Activated naive CD8-positive, alpha-beta T cell treated with anti-CD3 and anti-CD28 coated beads for 36 hours (primary cell): ENCODE measurements at places on chromosomes 2 and 18. TPM values are rescaled to one million over a fixed set of nuclear protein-coding genes. Genes with fewer than 3 reads are reported as not detected.

The RAB31 gene
- total RNA-seq, result 0.78 TPM

The MEIS1 gene
- not detected for total RNA-seq

The STEAP3 gene
- 0.60 TPM for total RNA-seq

The MPP4 gene
- total RNA-seq, result not detected

The MARCHF4 gene
- not detected for total RNA-seq

The SMC6 gene
- 22.5 TPM for total RNA-seq

The HOXD3 gene
- not detected for total RNA-seq

The CD28 gene
- total RNA-seq, result 84.0 TPM

DNA sequence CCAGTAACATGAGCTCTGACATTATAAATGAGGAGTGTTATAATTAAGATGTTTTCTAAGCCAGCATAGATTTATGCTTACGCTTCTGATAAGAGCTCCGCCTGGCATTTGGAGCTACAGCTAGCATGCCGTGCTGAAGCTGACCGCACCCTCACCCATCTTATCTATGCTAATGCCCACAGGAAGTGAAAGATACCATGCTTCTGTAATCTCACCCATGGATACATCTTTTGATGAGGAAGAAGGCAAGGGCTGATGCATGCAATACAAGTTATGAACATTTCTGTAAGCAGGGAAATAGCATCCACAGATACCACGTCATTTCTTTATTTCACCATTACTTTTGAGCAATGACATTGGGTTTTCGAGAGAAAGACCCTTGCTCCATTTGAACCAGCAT lies 82.3 kb downstream of the ARL4C start:
- H3K27ac ChIP-seq, result no peak overlapping the region
- H3K27me3 ChIP-seq, result no peaks in the 10 kb centered on the region
- peaks cover 10% of the 10 kb centered on the region for H3K36me3 ChIP-seq
- DNase-seq, result no peak
- H3K4me1 ChIP-seq, result peaks cover 26% of the 10 kb centered on the region

DNA sequence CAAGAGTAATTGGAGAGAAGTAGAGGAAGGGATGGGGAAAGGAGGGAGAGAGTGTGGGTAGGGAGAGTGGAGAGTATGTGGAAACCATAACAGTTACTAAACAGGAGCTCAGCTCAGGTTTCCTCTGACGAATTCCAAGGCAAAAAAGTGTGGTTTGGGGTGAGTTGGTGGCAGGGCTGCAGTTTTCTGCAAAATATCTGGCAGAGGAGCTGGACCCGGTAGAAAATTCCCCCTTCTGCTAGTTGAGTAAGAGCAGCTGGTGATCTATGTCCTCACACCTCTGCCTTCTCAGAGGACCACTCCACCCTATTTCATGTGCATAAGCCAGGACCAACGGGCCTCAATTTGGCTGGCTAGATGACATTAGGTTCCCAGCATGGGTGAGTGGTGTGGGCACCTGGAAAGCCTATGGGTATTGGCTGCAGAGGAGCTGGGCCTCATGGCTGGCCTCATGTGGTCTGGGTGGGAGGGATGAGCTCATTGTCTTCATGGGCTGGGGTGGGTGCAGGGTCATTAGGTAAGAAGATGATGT lies 13.2 kb downstream of the NRP2 start:
- peaks cover 10% of the 10 kb centered on the region for H3K27me3 ChIP-seq
- H3K4me1 ChIP-seq, result peaks cover 5% of the 10 kb centered on the region
- no peak overlapping the region for H3K4me3 ChIP-seq
- H3K36me3 ChIP-seq, result no peaks in the 10 kb centered on the region
- H3K27ac ChIP-seq, result no peak overlapping the region
- no peak for DNase-seq

GRCh38 chr2:214277880-214278279 lies 133.0 kb upstream of the VWC2L start:
- no peak overlapping the region for H3K27ac ChIP-seq
- no peaks in the 10 kb centered on the region for H3K27me3 ChIP-seq
- no peaks in the 10 kb centered on the region for H3K4me1 ChIP-seq
- H3K4me3 ChIP-seq, result no peak overlapping the region
- DNase-seq, result no peak
- H3K36me3 ChIP-seq, result no peaks in the 10 kb centered on the region

GRCh38 chr2:189407281-189408209 lies 33.7 kb upstream of the WDR75 start:
- peaks cover 36% of the 10 kb centered on the region for H3K4me1 ChIP-seq
- no peaks in the 10 kb centered on the region for H3K27me3 ChIP-seq
- peak overlapping the region; percentile 68 for H3K27ac ChIP-seq

GRCh38 chr2:48915884-48916283 lies 160.4 kb upstream of the LHCGR start:
- no peak overlapping the region for H3K4me3 ChIP-seq
- DNase-seq, result no peak
- no peaks in the 10 kb centered on the region for H3K27me3 ChIP-seq
- H3K4me1 ChIP-seq, result no peaks in the 10 kb centered on the region
- H3K36me3 ChIP-seq, result no peaks in the 10 kb centered on the region

- no peak overlapping the region for H3K4me3 ChIP-seq
- H3K36me3 ChIP-seq, result peaks cover 14% of the 10 kb centered on the region
Observed at GRCh38 chr2:27060323-27060722, 8.9 kb downstream of the AGBL5 start.

- H3K36me3 ChIP-seq, result no peaks in the 10 kb centered on the region
- no peak overlapping the region for H3K27ac ChIP-seq
- H3K4me3 ChIP-seq, result no peak overlapping the region
- no peaks in the 10 kb centered on the region for H3K27me3 ChIP-seq
- no peaks in the 10 kb centered on the region for H3K4me1 ChIP-seq
Observed at GRCh38 chr18:78517973-78518372, 461.6 kb upstream of the SALL3 start.

DNA sequence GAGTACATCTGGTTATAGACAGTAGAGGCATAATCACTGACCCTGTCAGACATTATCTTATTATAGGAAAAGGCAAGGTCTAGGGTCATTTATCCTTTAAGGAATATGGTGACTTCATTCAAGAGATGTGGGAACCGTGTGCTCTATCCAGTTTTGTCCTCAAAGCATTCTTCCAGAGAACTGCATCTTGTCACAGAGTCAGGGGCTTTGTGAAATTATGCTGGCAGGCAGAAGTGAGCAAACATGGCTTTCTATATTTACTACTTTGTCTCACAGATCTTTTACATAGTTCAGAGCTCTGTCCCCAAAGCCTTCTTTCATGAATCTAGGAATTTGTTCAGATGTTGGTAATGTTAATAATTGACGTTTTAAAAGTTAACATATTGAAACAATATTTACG lies 177.4 kb downstream of the ASXL3 start:
- no peak overlapping the region for H3K27ac ChIP-seq
- H3K27me3 ChIP-seq, result no peaks in the 10 kb centered on the region
- H3K4me1 ChIP-seq, result no peaks in the 10 kb centered on the region

- peaks cover 11% of the 10 kb centered on the region for H3K27me3 ChIP-seq
- no peak overlapping the region for H3K27ac ChIP-seq
Observed at GRCh38 chr18:21300908-21301200, 58.8 kb downstream of the GREB1L start.

DNA sequence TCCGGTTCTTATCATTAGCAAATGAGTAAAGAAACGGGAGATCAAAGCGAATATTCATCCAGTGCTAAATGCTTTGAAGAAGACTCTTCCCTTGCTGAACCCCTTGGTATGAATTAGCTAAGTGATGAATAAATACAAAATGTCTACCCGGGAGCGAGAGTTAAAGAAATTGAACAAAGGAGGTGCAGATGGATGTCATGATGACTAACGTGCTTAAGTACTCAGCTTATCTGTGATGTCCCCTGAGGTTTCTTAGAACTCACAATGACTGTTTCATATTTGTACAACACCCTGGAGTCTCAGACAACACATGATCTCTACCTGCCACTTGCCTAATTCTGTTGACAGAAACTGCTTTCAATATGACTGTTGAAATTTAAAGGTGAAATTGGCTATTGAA lies 148.5 kb downstream of the TMEM200C start:
- H3K36me3 ChIP-seq, result no peaks in the 10 kb centered on the region
- H3K4me3 ChIP-seq, result no peak overlapping the region
- no peak for DNase-seq
- peaks cover 9% of the 10 kb centered on the region for H3K27me3 ChIP-seq
- H3K27ac ChIP-seq, result no peak overlapping the region

GRCh38 chr2:61165946-61166345 lies 4.0 kb downstream of the C2orf74 start:
- H3K36me3 ChIP-seq, result peaks cover 22% of the 10 kb centered on the region
- no peak overlapping the region for H3K4me3 ChIP-seq
- no peaks in the 10 kb centered on the region for H3K27me3 ChIP-seq
- H3K27ac ChIP-seq, result no peak overlapping the region

DNA sequence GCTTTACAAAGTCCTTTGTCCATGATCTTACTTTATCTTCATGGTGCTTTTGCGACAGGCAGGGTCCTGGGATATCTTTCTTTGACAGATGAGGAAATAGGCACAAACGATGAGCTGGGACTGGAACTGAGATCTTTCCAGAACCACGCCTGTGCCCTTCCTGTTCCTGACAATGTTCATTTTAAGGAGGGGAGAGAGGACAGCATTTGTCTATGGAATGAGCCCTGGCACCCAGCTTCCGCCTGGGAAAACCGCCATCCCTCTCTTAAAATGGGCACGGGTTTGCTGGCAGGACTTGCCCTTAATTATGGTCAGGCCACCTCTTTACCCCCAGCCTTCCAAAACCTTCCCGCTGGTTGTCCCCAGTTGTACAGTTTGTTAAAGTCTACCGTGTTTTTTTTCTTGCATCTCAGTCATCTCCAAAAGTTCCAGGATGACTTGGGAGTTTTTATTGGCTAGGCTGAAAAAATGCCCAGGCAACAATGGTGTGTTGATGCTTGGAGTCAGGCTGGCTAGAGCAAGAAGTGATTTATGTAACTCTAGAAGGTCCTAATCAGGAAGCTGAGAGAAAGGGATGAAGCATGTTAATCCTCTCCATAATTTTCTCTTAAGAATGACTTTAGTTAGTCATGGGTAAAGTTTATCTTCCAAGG lies 264.9 kb upstream of the EPAS1 start:
- H3K27me3 ChIP-seq, result no peaks in the 10 kb centered on the region
- H3K4me3 ChIP-seq, result no peak overlapping the region
- DNase-seq, result no peak
- H3K36me3 ChIP-seq, result peaks cover 1% of the 10 kb centered on the region
- H3K4me1 ChIP-seq, result no peaks in the 10 kb centered on the region

DNA sequence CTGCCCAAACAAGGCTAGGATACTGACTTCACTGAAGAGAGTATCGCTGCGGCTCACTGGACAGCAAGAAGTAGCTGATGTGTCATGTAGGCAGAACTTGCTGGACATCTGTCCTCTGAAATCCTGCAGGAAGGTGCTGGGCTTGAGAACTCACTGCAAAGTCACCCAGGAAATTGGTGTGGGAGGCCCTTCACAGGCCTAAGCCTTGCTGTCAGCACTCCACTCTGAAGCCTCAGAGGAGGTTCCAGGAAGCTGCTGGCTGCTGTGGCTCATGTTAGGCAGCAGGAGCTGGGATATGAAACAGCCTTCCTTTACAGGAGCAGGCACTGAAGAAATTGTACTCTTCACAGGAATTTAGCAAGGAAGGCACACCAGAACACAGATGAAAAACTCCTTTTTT lies 88.3 kb upstream of the CCDC68 start:
- H3K27ac ChIP-seq, result no peak overlapping the region
- H3K36me3 ChIP-seq, result no peaks in the 10 kb centered on the region
- DNase-seq, result no peak
- H3K27me3 ChIP-seq, result no peaks in the 10 kb centered on the region
- no peaks in the 10 kb centered on the region for H3K4me1 ChIP-seq
